ENCODE measurements at places on chromosomes 1 and 21. TPM values are rescaled to one million over a fixed set of nuclear protein-coding genes. Genes with fewer than 3 reads are reported as not detected.

DNA sequence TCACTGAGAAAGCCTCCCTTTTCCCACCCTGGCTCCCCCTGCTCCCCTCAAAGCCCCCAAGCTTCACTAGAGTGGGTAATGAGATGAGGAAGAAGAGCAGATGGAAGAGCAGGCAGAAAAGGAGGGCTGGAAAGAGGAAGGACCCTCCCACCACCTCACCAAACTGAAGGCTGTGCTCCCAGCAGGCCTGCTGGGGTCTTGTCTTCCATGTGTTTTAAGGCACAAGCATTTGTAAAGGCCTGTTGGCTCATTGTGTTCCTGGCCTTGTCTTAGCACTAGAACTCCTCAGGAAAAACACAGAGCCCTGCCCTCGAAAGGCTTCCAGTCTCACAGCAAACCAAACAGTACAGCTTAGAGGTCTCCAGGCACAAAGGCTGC, 51.5 kb downstream of the TOMM20 start:
- peaks cover 50% of the 10 kb centered on the region for H3K4me1 ChIP-seq
- no peaks in the 10 kb centered on the region for H3K27me3 ChIP-seq
- no peak overlapping the region for H3K27ac ChIP-seq
- no peak for DNase-seq

DNA sequence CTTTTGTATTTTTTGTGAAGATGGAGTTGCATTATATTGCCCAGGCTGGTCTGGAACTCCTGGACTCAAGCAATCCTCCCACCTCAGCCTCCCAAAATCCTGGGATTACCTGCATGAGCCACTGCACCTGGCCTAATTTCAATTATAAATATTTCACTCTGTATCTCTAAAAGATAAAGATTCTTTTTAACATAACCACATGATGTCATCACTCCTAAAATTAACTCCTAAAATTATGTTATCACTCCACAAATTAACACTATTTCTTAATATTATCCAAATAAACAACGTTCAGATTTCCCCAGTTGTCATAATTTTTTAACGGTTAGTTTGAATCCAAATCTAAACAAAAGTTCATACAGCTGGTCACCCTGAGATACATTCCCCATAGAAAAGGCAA, 43.0 kb downstream of the DESI2 start:
- no peaks in the 10 kb centered on the region for H3K27me3 ChIP-seq
- DNase-seq = no peak
- H3K27ac ChIP-seq = no peak overlapping the region
- no peaks in the 10 kb centered on the region for H3K4me1 ChIP-seq
- no peaks in the 10 kb centered on the region for H3K36me3 ChIP-seq
- no peak overlapping the region for H3K4me3 ChIP-seq

The GPR37L1 gene
- total RNA-seq = 0.10 TPM

The CTSK gene
- total RNA-seq = 3.5 TPM

The TAGLN2 gene
- total RNA-seq = 127 TPM

- peaks cover 20% of the 10 kb centered on the region for H3K4me1 ChIP-seq
- DNase-seq = no peak
- no peaks in the 10 kb centered on the region for H3K27me3 ChIP-seq
These were observed 15.7 kb downstream of the TCEA3 start for GRCh38 chr1:23408797-23409290.

GRCh38 chr1:15249081-15249480, 2.1 kb downstream of the FHAD1 start:
- H3K4me3 ChIP-seq = no peak overlapping the region
- H3K27ac ChIP-seq = no peak overlapping the region
- H3K27me3 ChIP-seq = no peaks in the 10 kb centered on the region
- DNase-seq = no peak
- no peaks in the 10 kb centered on the region for H3K36me3 ChIP-seq

The TP73 gene
- total RNA-seq = 19.2 TPM

- no peaks in the 10 kb centered on the region for H3K4me1 ChIP-seq
- no peaks in the 10 kb centered on the region for H3K36me3 ChIP-seq
- no peaks in the 10 kb centered on the region for H3K27me3 ChIP-seq
- H3K4me3 ChIP-seq = no peak overlapping the region
These were observed 725.2 kb downstream of the LRRIQ3 start for GRCh38 chr1:73472810-73473209.

DNA sequence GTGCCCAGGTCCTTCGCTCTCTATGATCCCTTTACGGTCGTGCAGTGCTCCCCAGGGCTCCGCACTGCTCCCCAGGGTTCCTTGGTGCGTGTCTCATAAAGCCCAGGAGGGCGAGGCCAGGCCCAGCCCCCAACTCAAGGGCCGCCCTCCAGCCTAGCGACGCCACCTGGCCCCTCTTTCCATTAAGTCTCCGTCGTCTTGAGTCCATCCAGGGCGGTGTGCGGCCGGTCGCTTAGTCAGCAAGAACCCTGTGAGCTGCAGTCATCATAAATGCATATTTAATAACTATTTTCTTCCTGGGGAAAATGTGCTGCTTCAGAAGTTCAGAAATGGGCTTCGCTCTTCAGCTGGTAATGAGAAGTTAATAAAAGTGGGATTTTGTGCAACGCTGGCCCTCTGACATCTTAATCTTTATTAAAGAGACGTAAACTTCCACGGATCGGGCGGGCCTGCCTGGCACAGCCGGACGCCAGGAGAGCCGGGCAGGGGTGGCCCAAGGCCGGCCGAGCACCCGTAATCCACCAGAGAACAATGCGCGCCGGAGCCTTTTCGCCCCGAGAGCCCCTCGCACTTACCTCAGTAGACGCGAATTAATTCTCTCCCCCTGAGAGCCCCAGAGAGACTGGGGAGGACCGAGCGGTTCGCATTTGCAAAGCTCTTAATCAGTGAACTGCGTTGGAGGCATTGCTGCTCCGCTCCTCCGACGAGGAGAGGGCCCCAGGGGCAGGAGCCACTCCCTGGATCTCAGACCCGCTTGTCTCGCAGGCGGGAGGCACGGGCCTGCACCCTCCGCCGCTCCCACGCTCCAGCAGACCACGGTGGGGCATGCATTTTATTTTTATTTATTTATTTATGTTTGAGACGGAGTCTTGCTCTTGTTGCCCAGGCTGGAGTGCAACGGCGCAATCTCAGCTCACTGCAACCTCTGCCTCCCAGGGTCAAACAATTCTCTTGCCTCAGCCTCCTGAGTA, 188.3 kb upstream of the ARHGEF16 start:
- no peak overlapping the region for H3K4me3 ChIP-seq
- DNase-seq = no peak
- H3K4me1 ChIP-seq = no peaks in the 10 kb centered on the region
- no peak overlapping the region for H3K27ac ChIP-seq
- H3K36me3 ChIP-seq = no peaks in the 10 kb centered on the region

DNA sequence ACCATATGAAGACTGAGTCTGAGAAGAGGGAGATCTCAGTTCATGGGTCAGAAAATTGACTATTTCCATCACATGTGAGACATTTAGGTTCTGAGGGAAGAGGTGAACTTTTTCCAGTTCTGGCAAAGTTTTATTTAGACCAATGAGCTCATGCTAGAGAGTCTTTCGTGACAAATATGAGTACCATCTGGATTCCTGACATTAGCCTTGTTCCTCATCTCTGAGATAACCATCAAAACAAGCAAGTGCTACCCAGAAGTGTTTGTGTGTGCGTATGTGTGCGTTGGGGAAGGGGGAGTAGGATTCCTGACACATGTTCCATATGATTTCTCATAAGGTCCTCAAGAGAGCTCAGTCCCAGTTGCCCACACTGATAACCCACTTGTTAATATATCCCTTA, 120.6 kb downstream of the FASLG start:
- no peak overlapping the region for H3K4me3 ChIP-seq
- no peaks in the 10 kb centered on the region for H3K36me3 ChIP-seq
- no peaks in the 10 kb centered on the region for H3K4me1 ChIP-seq
- H3K27me3 ChIP-seq = no peaks in the 10 kb centered on the region

DNA sequence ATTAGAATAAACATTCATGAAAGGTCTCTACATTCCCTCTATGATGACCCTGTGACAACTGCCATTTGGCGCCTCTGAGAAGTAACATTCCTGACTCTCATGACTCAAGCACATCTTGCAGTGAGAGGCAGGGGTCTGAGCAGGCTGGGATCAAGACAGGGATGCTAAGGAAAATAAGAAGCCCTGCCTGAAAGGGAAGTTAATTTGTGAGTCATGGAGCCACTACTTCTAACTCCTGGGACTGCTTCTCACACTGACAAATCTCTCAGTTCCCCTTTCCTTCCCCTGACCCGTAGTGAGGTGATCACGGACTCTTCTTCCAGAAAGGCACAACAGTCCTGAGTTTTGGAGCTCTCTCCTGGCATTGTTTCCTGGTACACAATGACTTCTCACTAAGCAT, 231.9 kb downstream of the TNR start:
- H3K4me3 ChIP-seq = no peak overlapping the region
- no peak overlapping the region for H3K27ac ChIP-seq
- no peaks in the 10 kb centered on the region for H3K36me3 ChIP-seq

GRCh38 chr21:42056996-42057689, 14.0 kb upstream of the UMODL1 start:
- no peaks in the 10 kb centered on the region for H3K36me3 ChIP-seq
- H3K27me3 ChIP-seq = no peaks in the 10 kb centered on the region
- no peak overlapping the region for H3K4me3 ChIP-seq
- no peaks in the 10 kb centered on the region for H3K4me1 ChIP-seq
- DNase-seq = no peak
- H3K27ac ChIP-seq = no peak overlapping the region

- H3K4me1 ChIP-seq = no peaks in the 10 kb centered on the region
- DNase-seq = no peak
- no peak overlapping the region for H3K27ac ChIP-seq
- H3K4me3 ChIP-seq = no peak overlapping the region
- no peaks in the 10 kb centered on the region for H3K36me3 ChIP-seq
- H3K27me3 ChIP-seq = no peaks in the 10 kb centered on the region
These were observed 45.3 kb downstream of the MRPL39 start for GRCh38 chr21:25561668-25562641.

GRCh38 chr1:2144501-2145090, 50.0 kb downstream of the FAAP20 start:
- no peak overlapping the region for H3K27ac ChIP-seq
- no peaks in the 10 kb centered on the region for H3K27me3 ChIP-seq
- peaks cover 11% of the 10 kb centered on the region for H3K4me1 ChIP-seq
- no peak for DNase-seq

The PPIH gene
- 100 TPM for total RNA-seq

The PRDM16 gene
- 6.1 TPM for total RNA-seq

- H3K4me1 ChIP-seq = no peaks in the 10 kb centered on the region
- no peak overlapping the region for H3K4me3 ChIP-seq
- H3K36me3 ChIP-seq = no peaks in the 10 kb centered on the region
- no peaks in the 10 kb centered on the region for H3K27me3 ChIP-seq
- no peak for DNase-seq
These were observed 18.7 kb upstream of the SPOCD1 start for GRCh38 chr1:31834501-31834900.

DNA sequence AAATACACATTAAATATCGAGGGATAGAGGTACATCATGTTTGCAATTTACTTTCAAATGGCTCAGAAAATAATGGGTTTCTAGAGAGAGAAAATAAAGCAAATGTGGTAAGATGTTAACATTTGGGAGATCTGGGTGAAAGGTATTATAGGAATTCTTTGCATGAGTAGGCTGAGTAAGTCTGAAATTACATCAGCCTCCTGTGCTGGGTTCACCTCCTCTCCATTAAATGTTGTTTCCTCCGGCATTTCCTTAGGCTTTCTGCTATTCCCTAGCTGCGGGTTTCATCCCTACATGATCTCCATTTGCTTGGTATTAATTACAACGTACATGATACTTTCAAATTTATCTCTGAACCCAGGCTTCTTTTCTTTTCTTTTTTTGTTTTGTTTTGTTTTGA, 31.6 kb downstream of the ZMYND12 start:
- H3K27ac ChIP-seq = no peak overlapping the region
- H3K4me3 ChIP-seq = no peak overlapping the region
- DNase-seq = no peak
- no peaks in the 10 kb centered on the region for H3K27me3 ChIP-seq
- no peaks in the 10 kb centered on the region for H3K4me1 ChIP-seq

The ATP1A2 gene
- not detected for total RNA-seq

DNA sequence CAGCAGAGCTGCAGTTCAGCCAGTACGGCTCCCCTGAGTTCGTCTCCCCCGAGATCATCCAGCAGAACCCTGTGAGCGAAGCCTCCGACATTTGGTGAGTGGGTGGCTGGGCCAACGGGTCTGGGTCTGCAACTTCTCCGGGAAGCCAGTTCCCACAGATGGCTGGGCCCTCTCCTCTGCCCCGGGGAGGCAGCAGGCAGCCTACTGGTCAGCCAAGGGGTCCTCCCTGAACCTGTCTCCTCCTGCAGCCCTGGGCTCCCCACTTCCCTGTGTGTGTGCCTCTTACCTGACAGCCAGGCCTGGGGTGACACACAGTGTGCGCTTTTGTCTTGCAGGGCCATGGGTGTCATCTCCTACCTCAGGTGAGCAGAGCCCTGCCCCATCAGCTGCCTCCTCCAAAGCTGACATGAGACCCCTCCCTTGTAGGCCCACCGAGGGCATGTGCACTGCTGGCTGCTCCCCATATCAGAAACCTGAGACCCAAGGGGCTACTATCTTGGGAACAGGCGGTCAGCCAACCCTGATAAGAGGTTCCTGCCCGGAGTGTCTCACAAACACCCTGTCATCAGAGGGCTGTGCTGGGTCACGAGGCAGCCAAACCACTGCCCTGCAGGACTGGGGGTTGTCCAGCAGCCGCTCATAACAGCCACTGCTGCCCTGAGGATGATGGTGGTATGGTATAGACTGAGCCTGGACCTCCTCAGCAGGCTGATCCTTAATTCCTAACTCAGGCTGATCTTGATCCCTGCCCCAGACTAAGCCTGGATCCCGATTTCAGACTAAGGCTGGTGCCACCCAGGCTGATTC, 37.6 kb downstream of the TRIM11 start:
- no peak overlapping the region for H3K27ac ChIP-seq
- H3K36me3 ChIP-seq = no peaks in the 10 kb centered on the region
- no peak for DNase-seq
- H3K4me3 ChIP-seq = no peak overlapping the region
- no peaks in the 10 kb centered on the region for H3K27me3 ChIP-seq
- H3K4me1 ChIP-seq = no peaks in the 10 kb centered on the region

- no peaks in the 10 kb centered on the region for H3K4me1 ChIP-seq
- DNase-seq = no peak
- no peaks in the 10 kb centered on the region for H3K36me3 ChIP-seq
These were observed 143.3 kb upstream of the GJB5 start for GRCh38 chr1:34611571-34611970.

Data from HCT116 (cell line).